ENCODE measurements at places on chromosomes 13 and 19.

DNA sequence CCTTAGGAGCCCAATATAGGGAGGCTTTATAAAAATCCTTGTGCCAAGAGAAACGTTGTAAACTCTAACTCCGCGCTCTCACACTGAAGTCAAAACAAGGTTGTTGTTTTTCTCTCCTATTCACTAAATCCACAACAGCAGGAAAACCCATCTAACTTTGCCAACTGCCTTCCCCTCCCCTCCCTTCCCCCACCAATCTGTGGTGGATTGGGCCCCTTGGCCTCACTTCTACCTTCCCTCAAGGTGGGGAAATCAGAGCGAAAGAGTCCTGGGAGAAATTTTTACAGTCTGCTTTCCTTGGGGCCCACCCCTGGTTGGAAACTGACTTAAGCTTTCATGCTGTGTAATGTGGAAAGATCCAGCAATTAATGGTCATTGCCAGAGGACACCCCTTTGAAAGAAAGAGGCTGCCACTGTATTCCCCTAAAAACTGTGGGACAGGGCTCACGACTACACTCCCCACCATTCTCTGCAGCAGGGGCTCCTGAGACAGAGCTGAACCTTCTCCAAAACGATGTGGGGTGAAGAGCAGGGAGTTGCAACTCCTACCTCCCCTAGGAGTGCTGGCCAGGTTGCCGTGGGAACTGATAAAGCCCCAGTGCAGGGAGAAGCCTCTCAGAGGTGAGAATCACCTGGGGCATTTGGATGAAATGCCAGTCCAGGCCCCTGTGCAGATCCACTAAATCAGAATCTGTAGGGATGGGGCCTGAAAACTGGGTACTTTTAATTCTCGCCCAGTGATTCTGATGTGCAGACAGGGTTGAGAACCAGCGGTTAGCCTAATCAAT, 1.1 kb downstream of the DHRS12 start:
- no peak for DNase-seq

DNA sequence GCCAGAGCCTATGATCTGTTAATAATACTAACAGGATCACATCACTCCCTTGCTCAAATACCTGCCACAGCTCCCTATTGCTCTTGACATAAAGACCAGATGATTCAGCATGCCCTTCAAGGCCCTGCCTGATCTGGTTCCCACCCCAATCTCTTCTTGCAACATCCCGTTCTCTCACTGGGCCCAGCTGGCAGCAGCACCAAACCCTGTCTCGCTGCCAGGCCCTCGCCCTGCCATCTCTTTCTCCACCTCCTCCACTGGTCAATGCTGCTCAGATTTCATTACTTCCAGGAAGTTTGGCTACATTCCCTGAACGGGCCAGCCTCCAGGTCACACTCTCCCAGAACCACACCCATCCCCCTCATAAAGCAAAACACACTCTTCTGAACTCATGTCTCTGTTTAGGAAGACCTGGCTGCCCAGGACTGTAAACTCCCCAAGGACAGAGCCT, 8.6 kb upstream of the BCAT2 start:
- DNase-seq = no peak

GRCh38 chr13:27551562-27551961, 68.8 kb downstream of the LNX2 start:
- DNase-seq = no peak

DNA sequence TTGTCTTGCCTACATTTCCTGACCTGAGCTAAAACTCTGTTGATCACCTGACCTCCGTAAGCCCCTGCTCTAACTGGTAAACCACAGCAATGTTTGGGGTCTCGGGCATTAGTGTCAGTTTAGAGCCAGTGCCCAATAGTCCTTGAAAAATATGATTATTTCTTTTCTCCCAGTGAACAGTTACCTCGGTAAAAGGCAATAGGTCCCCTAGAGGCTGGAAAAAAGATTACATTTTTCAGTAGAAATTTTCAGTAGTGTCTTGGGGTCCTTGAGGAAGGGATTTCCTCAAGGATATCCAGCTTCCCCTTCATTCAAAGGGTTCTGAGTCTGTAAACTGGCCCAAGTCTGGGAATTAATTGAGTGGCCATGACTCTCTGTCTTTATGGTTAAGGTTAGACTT, 177.5 kb downstream of the SLC7A1 start:
- no peak for DNase-seq

GRCh38 chr13:109938255-109938936, 152.0 kb upstream of the IRS2 start:
- no peak for DNase-seq

DNA sequence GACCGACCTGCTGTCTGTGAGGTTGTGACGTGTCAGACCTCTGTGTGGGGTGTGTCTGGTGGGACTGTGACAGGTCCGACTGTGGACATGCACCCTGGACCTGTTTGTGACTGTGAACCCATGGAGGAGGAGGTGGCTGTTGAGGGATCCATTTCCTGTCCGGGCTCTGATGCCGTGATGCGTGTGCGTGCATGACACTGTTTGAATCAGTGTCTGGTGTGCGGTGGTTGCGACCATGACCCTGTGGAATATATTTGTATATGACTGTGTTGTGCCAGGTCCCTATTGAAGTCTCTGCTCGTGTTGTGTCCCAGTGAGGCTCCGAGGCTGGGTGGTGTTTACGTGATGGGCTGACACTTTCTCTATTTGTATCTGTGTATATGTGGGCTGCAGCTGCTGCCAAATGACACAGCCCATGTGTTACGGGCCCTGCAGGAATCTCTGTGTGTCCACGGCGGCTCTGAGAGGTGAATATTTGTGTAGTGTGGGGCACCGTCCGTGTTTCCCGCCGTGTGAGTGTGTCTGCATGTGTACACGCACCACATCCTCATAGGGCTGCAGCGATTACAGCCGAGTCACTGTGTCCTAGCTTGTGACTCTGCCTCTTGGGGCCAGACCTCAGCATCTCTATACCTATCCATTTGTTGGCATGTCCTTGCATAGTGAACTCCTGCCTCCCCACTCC, 18.3 kb downstream of the CCDC97 start:
- no peak for DNase-seq

GRCh38 chr19:46014941-46015686, 7.7 kb downstream of the PGLYRP1 start:
- DNase-seq = peak; percentile 35
